CD14-positive monocyte (primary cell): ENCODE measurements at places on chromosomes 1 and 21.

DNA sequence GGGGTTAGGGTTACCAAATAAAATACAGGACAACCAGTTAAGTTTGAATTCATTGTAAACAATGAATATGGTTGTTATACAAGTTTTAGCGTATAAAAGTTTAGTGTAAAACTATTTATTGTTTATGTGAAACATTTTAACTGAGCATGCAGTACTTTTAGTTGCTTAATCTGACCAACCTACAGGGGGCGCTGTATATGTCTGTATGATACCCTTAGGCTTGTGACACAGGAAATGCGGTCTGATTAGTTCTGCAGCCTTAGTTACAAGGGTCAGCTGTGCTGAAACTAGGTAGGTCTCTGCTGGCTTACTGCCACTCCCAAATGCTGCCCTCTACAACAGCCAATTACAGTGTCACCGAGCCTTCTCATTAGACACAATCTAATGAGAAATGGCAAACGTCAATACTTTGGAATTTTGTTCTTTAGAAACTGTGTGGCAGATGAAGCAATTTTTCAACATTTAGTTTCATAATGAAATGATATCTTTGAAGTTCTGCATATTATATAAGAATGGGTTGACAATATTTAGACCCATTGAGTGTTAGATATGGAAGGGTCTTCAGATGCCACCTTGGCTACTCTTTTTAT is 56.2 kb downstream of the NTNG1 start:
- DNase-seq: no peak

DNA sequence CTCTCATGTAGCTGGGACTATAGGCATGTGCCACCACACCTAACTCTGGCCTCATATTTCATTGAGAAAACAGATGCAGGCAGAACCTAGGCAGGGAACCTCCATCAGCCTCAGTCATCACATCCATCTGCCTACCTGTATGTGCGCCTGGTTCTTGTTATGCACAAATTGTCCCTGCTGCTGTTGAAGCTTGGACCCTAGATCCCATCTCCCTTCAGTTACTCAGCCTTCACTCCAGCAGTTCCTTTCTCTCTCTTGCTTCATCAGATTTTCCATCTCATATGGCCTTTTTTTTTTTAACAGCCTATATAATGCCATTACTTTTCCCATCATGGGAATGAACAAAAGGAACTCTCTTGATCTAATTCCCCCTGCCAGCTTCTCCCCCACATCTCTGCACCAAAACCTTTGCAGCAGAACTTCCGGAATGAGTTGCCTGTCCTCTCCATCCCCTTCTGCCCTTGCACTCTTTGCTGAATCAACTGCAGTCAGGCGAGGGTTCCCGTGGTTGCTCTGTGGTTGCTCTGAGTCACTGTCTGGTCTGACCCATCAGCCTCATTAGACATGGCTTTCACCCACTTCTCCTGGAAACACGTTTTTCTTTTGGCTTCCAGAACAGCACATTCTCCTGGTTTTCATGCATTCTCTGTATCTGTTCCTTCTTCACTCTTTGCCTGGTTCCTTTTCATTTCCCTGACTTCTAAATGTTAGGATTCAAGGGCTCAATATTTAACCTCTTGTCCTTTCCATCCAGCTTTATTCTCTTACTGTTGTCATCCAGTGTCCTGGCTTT is 41.5 kb downstream of the UBE4B start:
- peak; percentile 80 for DNase-seq

- DNase-seq: peak; percentile 26
These were observed at the start of gene PLEKHN1 for GRCh38 chr1:966135-966703. TSS of gene PLEKHN1 (plus strand) at chr1:966482. CDS start at chr1:966532, 50 bp downstream.

- DNase-seq: peak; percentile 13
These were observed 120.5 kb downstream of the LRRC7 start for GRCh38 chr1:69688193-69688592.

DNA sequence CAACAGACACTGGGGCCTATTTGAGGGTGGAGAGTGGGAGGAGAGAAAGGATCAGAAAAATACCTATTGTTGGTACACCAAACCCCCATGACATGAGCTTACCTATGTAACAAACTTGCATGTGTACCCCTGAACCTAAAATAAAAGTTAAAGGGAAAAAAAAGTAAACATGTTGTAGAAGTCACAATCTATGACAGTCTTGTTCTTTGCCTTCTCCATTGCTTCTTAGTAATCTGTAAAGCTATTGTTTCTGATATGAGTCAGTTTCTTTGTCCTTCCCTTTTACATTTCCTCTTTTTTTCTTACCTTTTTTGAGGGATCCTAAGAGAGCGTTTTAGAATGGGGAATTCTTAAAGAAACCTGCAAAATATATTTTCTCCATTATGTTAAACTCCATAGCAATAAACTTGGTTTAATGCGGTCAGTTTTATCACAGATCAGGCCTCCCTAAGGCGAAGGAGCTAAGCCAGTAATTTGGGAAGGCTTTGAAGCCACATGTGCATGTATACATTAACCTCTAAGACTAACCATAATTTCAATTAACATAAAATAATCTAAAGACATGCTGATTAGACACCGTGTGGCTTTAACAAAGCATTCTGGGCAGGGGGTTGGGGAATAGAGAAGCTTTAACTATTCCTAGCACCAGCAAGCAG is 77.8 kb upstream of the C1orf105 start:
- DNase-seq: peak; percentile 13

DNA sequence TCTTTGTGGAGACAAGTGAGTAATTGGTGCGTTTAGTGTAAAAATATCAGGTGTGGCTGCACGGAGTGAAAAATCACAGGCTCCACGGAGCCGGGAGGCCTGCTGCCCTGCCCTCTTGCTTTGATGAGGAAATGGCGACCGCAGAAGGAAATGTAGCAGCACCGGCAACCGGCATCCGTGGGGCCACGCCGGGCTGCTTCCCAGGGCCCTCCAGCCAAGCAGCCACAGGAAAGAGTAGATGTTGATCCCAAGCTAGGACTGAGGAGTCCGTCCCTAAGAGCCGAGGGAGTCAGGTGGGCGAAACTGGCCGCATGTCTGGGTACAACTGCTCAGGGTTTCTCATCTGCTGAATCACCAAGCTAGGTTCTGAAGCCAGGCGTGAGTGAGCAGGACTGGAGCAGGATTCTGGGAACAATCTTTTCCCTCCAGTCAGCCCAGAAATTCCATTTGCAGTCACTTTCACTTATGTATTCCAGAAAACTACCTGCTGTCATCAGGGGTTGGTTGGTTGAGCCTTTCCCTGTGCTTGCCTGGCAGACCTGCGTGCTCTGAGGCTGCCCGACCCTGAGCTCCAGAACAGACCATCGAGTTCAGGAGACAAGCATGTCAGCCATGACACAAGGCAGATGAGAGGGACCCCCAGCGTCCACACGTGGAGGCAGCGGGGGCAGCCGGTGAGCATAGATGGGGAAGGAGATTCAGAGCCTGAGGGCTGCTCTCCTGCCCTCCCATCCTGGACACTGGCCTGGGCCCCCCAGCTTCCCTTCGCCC is 5.8 kb upstream of the ITGB2 start:
- DNase-seq: no peak
